ENCODE measurements at places on chromosomes 7 and 10.

GRCh38 chr7:14207138-14207537 lies 217.7 kb upstream of the ETV1 start:
- no peak for DNase-seq

GRCh38 chr10:16527452-16527851 lies 5.8 kb upstream of the C1QL3 start:
- no peak for DNase-seq

DNA sequence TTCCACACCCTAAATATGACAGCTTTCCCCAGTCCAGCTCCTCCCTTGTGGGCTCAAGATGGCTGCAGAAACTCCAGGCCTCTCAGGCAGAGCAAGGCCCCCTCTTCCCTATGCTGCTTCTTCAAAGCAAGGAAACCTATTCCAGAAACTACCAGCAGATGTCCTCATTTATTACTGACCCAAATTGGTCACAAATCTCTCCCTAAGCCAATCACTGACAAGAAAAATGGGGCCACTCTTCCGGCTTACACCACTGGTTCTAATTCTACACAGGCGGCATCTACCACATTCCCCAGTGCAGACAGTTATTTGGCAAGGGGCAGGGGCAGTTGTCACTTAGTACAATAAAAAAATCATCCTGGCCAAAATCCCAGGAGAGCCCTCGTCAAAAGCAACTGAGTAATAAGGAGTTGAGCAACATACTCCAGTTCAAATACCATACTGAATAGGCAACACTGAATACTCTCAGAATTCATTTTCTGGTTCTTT lies 150.4 kb downstream of the SFMBT2 start:
- DNase-seq, result no peak

DNA sequence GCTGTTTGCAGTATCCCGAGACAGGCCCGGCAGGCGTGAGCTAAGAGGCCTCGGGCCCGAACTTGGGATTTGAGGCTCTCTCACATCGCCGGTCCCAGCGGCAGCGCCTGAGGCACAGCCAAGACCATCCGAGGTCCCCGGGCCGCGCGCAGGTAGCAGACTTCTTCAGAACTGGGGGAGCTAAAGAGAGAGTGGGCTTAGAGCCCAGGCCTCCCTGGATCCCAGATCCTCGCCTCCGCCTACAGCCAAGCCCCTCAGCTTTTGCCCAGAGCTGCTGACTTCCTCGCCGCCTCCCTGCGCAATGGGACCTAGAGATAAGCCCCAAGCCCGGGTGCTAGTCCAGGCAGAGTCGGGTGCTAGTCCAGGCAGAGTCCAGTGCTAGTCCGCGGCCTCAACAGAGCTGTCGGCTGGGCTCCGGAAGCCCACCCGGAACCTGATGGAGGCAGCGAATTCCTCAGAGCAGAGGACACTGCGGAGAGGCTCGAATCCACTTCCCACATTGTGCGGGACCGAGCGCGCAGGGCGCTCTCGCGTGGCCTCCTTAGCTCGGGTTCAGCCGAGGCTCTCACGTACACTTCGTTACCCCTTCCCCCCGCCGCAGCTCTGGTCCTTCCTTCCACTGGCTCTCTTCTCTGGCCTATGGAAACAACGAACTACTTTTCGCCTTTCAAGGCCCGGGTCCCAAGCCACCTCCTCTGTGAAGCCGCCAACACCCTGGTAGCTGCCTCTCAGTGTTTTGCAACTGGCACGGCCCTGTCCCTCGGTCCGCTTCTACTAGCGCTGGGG lies 5.8 kb downstream of the LBX1 start:
- no peak for DNase-seq

- no peak for DNase-seq
Observed at GRCh38 chr10:61135276-61135721, 191.3 kb upstream of the RHOBTB1 start.

DNA sequence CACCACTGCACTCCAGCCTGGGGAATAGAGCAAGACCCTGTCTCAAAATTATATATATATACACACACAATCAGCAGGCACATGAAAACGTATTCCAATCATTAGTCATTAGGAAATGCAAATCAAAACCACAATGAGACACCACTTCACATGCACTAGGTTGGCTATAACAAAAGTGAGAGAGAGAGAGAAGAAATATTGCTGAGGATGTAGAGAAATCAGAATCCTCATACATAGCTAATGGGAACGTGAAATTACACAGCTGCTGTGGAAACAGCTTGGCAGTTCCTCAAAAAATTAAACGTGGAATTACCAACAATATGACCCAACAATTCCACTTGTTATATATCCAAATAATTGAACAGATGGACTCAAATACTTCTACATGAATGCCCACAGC lies 43.3 kb upstream of the CNNM1 start:
- DNase-seq, result no peak

DNA sequence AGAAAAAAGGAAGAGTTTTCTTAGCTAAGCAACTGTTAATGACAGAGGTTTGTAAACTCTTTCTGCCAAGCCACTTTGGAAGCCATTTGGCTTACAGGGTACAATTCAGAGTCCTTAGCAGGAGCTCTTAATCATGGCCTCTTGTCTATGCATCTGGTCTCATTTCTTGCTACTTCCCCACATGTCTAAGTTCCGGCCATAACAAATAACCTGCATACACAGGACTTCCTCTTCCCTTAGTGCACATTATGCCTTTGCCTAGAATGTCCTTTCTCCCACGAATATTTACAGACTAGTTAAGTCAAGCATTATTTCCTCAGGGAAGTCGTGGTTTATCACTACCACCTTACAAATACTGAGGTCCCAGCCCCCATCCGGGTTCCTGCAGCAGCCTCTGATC lies 8.6 kb upstream of the UPF2 start:
- no peak for DNase-seq

DNA sequence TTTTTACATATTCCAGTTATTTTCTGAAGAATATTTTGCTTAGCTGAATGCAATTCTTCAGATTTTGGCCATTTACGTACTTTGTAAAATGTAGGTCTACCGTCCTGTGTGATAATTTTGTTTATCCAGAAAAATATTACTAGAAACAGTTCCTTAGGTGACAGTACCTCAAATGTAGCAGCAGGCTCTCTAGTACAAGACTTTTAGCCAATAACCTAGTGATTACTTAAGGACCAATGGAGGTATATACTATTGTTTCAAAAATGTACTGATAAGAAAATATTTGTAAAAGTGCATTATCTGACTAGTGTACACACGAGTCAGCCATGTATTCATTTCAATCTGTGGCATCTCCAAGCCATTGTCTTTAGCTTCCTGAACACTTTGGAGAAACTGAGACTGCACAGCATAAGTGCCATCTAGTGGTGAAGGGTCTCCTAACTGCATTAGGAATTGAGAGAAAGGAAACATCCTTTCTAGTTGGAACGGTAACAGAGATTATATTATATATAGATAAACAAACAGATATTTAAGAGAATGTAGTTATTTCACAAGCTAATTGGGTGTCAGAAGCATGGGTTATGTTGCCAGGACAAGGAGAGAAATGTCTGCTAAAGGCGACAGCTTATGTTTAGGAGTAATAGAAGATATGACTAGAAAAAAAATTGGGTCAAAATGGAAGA lies 23.7 kb downstream of the RTKN2 start:
- no peak for DNase-seq

DNA sequence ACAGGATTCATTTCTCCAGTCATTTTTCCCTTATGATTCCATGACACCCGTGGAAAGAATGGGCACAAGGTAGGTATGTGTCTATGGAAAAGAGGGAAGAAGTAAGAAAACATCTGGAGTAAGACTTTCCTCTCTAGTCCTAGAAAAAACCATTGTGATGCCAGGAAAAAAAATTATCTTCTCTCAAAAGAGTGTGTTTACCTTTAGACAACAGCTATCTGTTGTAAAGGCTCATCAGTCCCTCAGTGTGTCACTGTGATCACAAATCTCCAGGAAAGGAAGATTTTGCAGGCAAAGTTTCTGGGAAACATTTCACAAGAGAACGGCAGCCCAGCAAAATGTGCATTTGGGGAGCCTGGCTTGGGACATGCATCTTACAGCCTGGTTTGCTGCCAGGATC lies 44.8 kb downstream of the CALML3 start:
- no peak for DNase-seq

DNA sequence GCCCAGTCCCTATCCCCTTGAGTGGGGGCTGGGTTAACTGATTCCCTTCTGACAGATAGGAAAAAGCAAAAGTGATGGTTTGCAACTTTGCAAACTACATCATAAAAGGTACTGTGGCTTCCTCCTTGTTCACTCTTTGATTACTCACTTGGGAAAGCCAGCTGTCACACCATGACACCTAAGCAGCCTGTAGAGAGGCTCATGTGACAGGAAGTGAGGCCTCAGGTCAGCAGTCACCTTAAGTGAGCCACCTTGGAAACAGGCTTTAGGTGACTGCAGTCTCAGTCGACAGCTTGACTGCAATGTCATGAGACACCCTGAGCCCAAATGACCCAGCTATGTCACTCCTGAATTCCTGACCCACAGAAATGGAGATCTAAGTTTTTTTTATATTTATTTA lies 4.3 kb upstream of the CHCHD2 start:
- no peak for DNase-seq

DNA sequence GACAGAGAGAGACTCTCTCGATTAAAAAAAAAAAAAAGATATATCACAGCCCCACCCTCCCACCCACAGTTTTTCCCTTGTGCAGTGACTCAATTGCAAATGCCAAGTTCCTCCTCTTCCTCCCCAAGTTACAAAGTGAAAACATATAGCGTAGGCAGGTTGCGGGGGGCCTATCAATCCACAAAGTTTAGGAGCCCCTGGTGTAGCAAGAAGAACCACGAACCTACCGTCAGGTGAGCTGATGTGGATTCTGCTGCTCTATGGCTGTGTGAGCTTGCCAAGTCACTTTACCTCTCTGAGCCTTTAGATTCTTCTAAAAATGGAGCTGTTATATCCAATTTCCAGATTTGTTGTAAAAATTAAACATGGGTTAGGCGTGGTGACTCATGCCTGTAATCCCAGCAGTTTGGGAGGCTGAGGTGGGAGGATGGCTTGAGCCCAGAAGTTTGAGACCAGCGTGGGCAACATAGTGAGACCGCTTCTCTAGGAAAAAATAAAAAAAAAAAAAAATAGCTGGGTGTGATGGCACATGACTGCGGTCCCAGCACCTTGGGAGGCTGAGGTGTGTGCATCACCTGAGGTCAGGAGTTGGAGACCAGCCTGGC lies 8.2 kb upstream of the RHBDD2 start:
- no peak for DNase-seq

GRCh38 chr10:84156768-84157167 lies 16.8 kb upstream of the GPR15LG start:
- DNase-seq, result no peak

DNA sequence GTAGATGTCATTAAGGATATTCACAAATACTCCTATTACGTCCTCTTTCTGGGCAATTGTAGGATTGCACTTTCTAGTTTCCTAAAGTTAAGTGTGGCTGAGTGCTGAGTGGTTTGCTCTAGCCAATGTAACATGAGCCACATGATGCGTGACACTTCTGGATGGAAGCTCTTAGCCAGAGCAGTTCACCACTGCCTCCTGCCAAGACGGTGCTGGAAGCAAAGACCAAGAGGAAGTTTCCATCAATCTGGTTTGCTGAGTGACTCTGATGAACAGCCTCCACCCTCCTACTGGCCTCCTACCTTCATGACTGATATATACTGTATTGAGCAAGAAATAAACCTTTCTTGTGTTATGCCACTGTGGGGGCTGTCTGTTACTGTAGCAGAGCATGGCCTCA lies 318.1 kb downstream of the KCNMA1 start:
- no peak for DNase-seq

- no peak for DNase-seq
Observed at GRCh38 chr7:32091608-32092210, 21.5 kb upstream of the PDE1C start.

All from activated gamma-delta T cell (primary cell).